ENCODE measurements at places on chromosomes 16 and 17. TPM values are rescaled to one million over a fixed set of nuclear protein-coding genes. Genes with fewer than 3 reads are reported as not detected.

DNA sequence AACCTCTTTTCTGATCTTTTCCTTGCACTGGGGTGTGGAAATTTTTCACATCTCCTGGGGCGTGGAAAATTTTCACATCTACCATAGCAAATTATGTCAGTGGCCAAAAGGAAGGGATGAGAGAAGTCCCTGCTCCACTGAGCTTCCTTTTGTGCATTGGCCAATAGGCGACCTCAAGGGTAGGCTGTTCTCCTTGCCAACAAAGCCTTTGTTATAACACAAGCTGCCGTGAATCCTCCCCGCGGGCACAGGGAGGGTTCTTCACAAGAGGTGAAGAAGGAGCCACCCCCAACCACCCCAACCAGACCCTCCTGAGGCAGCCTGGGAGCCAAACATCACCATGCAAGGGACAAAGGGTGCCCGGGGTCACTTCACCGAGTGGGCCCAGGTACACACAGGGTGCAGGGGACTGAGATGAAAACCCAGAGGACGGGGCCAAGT is 6.5 kb downstream of the SLC5A11 start:
- no peak for DNase-seq

DNA sequence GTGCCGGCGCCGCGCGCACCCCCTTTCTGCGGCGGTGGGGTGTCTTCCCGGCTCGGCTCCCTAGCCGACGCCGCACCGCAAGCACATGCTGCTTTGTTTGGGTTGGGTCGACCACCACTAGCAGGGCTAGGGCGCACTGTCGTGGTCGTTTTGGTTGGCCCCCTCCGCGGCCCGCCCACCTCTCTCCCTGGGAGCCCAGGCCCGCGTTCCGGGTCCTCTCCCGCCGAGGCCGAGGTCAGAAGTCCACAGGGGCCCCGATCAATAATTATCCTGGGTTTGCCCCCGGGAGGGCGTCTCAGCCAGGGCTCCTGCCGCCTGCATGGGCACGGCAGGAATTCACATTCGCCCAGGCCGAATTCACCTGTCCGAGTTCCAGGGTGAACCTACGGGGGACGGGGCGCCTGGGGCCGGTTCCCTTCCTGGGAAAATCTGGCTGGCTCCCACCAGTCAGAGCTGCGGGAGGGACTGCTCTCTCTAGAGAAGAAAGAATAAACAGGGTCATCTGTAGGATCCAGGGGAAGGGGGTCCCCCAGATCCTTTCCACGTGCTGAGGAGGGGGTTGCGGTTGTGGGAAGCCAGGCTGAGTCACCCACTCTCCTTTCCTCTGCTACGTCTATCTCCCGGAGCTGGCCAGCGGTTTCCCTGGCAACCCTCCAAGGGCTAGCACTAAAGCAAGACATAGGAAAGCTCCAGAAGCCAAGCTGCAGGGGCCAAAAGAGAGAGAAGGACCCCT is 584 bp upstream of the STAT5B start:
- peak; percentile 64 for DNase-seq

STAC2 gene
- 13.9 TPM for total RNA-seq

DNA sequence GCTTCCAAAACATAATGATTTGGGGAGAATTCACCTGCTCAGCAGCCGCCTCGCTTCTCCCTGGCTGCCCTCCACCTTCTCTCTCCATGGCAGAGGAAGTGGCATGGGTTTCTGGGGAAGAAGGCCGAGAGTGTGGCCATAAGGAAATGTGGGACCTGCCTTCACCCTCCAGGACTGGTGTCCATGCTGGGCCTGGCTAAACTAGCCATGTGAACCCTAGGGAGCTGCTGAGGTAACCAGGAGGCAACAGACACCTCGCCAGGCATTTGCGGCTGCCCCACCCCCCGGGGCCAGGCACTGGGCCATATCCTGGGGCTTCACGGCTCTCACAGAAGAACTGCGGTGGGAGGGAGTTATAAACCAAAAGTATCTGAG is 9.9 kb upstream of the CMTM4 start:
- DNase-seq, result no peak

KRTAP3-2 gene
- total RNA-seq, result not detected

PRAC2 gene
- not detected for total RNA-seq

DNA sequence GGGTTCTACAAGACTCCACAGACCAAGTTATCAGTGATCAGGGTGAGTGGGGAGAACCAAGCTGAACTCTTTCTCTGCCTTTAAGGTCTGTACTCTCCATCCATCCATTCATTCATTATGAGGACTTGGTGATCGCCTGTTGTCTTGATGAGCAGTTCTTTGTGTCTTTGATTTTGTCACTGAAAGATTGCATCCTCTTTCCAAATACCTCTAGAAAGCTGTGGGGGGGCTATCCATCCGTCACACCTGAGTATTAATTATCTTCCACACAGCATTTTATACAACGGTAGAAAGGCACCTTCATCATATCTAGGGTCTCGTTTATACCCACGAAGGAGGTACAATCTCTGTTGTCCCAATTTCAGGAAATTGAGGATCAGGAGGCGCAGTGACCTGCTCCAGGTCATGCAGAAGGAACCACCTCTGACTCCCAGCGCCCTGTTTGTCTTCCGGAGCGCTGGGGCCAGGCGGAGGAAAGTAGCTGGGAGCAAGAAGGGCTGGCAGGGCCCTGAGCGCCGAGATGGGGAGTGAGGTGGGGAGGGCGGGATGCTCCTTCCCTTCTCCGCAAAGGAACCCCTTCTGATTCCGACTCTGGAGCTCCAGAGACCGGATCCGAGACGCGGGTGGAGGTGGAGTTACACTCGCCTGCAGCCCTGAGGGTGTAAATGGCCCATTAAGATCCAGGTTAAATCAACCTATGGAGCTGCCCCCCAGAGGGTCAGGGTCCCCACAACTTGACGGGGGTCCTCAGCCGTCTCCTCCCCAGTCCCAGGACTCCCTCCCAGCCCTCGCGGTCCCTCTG is 605 bp upstream of the ABAT start:
- DNase-seq, result no peak

- DNase-seq, result no peak
Measured at GRCh38 chr16:30119428-30119827, 3.6 kb downstream of the MAPK3 start.

DNA sequence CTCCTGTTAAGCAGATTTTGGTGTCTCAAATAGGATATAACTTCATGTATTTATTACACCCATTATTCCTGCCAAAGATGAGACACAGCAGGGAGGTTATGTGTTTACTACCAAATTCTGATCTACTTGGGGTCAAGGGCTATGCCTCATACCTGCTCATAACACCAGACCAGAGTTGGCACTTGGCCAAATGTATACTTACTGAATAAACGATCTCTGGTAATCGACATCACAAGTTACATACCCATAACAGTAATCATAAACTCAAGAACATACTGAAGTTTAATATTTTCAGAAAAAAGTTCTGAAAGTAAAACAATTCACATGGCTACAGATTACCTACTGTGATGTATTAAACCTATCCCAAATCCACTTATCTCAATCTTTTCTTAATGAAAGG is 2.9 kb downstream of the TMEM170A start:
- no peak for DNase-seq

GRCh38 chr17:40447148-40447644 is 3.9 kb downstream of the IGFBP4 start:
- DNase-seq, result no peak

CMTM1 gene
- 0.81 TPM for total RNA-seq

DNA sequence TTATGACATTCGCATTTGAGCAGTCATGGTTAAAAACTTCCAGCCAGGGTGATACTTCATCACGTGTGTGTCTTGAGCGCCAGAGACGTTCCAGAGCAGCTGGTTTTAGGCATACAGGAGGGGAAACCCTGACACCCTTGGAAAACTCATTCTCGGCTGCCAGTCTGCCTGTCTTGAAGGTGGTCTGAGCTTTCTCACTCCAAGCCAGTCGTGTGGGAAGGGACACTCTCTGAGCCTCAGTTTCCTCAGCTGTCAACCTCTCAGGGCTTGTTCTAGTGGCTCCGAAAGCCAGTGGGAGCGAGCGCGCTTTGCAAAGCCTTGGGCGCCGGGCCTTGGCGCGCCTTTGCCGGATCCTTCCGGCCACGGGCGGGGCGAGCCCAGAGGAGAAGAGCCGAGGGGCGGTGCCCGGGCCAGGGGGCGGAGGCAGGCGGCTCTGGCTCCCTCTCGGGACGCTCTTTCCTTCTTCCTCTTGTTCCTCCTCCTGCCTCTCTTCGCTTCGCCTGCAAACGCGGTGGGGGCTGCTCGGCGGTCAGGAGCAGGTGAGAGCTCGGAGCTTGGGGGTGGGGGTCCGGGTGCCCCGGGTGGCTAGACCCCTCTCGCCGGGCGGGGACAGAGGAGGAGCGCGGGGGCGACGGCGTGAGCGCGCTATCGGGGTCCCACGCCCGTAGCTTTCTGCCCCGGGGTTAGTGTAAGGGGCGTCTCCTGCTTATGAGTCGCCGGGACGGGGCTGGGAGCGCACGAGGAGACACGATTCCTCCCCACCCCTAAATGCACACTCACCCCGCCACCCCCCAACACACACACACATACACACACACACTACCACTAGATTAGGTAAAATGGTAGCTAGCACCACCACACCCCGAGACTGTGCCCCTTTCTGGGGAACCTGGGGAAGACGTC is at the start of gene LDAF1:
Gene LDAF1, plus strand, starts transcription at position 467 of the 903 bp plus-strand sequence. CDS start 2,509 bp downstream, outside the sequence.
- peak; percentile 26 for DNase-seq

GRCh38 chr16:85393674-85394451 is 219.3 kb upstream of the GSE1 start:
- no peak for DNase-seq

GRCh38 chr17:732067-732901 is at the start of gene TLCD3A:
TLCD3A (plus strand) TSS chr17:732596; CDS start chr17:732648, 52 bp downstream.
- no peak for DNase-seq

DNA sequence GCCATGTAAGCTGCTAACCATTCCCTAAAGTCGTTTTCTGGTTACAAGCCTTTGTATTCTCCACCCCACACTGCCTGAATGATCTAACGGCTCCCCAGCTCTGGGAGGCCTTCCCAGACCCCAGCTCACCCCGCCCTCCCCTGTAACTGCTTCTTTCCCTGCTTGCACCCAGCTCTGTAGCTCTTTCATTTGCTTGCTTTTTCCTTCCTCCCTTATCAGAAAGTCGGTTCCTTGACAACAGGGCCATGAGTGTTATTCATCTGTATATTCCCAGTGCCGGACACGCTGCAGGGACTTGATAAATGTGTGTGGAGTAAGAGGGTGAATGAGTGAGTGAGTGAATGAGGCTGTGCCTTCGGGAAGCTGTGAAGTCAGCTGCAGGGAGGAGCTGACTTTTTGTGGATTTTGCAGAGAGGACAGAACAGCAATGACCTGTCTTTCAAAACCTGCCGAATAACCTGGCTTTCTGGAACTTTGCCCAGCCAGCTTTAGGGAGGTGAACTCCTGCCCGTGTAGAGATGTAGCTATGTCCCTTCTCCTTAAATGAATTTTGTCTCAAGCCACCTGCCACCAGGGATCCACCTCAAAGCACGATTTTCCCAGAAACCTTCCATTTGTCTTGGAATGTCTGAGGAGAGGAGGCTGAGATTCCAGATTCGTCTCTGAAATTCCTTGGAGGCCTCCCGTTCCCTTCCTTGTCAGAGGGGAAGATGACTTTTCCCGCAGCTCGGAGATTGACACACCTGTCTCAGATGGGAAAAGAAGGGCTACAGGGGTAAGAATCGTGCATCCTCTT is 20.0 kb upstream of the CACNG4 start:
- no peak for DNase-seq

DNA sequence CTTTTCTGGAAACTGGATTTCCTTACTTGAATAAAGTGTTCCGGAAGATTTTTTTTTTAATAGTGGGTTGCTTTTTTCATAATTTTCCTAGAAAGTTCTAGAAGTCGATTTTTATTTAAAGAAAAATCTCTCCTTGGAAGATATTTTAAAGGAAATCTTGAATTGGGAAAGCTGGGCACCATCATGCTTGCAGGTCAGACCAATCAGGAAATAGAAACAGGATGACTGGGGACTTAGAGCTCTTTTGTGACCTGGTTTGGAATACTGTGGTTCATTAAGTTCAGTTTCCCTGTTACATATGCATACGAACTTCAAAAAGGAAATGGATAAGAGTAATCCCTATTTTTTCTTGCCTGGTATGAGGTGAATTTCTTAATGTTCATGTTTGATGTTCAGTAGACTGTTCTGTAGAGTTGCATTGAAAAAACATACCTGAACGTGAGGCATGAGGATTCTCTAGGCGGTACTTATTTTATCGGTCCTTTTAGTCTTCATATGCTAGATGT is 1.2 kb downstream of the NFATC3 start:
- DNase-seq, result no peak

GRCh38 chr16:1180549-1181403 is 27.9 kb downstream of the CACNA1H start:
- DNase-seq, result no peak

C17orf78 gene
- total RNA-seq, result not detected

DNA sequence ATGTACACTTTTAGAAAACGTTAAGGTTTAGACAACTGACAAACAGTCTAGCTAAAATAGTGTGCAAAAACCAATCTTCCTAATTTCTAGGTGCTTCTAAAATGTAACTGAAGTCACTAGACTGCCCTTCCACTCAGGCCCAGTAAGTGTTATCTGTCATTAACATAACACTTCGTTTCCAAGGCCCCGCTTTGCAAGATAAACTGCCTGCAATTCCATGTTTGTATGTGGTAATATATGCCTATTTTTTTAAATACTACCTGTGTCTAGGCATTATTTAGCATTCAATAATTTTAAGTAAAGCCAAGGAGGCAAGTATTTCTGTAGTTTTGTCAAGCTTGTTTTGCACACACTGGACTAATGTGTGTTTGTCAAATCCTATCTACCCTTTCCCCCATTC is 3.2 kb downstream of the USP32 start:
- DNase-seq, result no peak

DNA sequence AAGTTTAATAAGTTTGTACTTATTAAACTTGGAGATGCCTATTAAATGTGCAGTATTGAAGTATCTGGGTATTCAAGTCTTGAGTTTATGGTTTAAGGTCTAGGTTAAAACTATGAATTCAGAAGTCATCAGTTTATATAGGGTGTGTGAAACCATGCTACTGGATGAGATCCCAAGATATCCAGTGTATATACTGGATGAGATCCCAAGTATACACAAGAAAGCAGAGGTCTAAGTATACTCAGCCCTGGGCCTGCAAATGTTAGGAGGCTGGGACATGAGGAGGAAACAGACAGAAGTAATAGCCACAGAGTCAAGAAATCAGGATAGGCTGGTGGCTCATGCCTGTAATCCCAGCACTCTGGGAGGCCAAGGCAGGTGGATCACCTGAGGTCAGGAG is 194.4 kb upstream of the AXIN2 start:
- DNase-seq, result no peak

DNA sequence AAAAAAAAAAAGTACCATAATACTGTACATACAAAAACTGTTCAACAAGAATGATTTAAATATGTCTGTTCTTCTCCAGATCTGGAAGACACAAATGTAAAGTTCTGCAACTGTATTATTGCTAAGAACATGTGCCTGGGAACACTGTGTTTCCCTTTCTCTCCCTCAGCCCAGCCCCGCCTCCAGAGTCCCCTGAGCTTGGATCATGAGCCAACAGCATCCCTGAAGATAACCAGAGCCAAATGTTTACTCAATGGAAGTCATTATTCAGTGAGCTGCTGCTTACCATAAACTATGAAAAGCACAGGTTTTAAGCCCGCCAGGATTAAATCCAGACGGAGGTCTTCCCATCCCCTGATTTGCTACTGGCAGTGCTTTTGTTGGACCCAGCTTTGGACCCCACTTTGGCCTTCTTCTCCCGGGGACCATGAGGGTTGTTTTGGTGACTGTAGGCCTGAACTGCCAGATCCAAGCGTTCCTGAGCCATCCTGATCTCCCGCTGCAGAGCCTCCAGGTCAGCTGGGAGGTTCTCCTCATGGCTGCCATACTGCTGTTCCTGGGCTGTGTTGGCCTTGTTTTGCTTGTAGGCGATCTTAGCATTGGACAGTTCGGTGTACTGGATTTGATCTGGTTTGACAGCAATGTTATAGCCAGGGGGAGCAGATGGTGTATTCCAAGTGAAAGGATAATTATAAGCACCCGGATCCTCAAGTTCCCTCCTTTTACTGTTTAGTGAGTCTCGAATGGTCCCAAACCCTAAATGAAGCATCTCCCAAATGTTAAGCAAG is 25.6 kb downstream of the GJC1 start:
- DNase-seq, result no peak

SYCE1L gene
- not detected for total RNA-seq
